ENCODE measurements at places on chromosomes 13 and 19.

DNA sequence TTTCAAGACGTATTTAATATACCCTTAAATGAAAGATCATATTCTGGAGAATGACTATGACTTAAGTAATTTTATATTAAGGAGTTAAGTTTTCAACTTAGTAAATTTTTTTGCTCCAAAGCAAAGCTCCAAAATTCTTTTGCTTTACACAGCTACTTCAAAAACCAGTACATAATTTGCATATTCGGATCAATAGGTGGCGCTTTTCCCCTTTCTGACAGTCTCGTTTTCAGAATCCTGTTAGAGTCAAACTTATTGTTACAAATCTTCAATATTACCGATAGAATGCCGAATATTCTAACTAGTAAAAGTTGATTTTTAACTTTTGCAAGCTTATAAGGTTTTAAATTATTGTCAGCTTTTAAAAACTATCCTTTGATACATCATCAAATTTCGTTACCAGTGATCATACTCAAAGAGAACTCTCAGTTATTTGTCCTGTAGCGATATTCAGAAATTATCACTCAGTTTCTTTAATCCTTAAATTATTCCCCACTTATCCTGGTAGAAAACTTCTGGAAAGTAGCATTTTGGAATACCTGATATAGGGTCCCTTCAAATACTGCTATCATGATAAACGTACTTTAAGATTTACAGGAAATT lies 852.7 kb upstream of the KLHL1 start:
- peak; percentile 13 for DNase-seq

GRCh38 chr19:15330801-15331418 lies 1.4 kb downstream of the BRD4 start:
- peak; percentile 78 for DNase-seq

- DNase-seq = no peak
Observed at GRCh38 chr13:56736966-56737365, 403.8 kb upstream of the PRR20A start.

- DNase-seq = peak; percentile 52
Observed at GRCh38 chr19:4052114-4052992, 14.3 kb downstream of the ZBTB7A start.

DNA sequence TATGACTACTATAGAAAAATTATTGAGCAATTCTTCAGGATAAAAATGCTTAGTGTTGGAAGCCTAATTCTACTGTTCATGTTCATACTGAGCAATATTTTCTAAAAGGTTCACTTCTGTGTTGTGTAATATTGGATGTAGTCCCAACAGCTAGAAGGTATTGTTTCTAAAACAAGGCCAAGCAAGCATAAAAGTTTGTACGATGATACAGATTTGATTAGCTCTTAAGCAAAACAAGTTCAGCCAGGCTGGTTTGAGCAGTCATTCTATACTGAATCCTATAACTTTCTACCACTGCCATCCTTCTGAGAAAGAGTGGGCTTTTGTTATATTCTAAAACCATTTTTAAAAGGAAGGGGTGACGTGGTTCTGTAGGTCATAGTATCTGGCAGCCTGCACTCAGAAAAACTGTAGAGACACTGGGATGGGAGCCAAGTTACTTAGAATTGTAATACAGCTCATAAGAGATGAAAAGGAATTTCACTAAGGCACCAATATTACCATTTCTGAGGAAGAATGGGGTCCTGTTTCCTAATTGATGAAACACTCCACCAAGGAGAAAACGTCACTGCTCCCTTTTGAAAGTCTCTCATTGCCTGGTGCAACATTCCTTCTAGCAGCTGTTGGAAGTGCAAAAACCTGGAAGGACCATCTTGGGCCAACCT lies 275.0 kb upstream of the DACH1 start:
- DNase-seq = peak; percentile 3

DNA sequence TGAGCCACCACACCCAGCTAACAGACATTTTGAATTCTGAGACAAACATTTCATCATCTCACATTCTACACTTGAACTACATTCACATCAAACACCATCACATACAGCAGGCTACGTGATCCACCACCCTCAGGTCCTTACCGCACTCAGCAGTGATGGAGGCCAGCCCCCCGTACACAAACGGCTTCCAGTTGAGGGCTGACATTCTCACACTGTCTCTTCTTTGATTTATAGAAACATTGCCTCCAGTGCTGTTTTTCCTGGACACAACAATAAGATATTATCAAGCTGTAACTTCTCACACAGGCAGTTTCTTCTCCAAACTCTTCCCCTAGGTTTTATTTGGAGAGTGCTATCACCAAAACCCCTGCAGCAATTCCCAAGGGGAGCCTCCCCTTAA lies 7.0 kb downstream of the SLC25A30 start:
- peak; percentile 32 for DNase-seq

DNA sequence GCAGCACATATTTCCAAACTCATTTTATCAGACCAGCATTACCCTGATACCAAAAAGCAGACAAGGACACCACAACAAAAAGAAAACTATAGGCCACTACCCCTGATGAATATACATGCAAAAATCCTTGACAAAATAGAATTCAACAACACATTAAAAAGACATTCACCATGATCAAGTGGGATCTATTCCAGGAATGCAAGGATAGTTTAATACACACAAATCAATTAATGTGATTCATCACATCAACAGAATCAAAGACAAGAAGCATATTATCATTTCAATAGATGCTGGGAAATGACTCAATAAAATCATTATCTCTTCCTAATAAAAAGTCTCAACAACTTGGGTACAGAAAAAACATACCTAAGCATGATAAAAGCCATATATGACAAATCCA lies 11.2 kb downstream of the ZNF347 start:
- peak; percentile 6 for DNase-seq

- DNase-seq = peak; percentile 91
Observed at GRCh38 chr13:31807090-31807541, 67.8 kb downstream of the RXFP2 start.

GRCh38 chr19:46787331-46788261 lies 798 bp downstream of the SLC1A5 start:
- peak; percentile 79 for DNase-seq

DNA sequence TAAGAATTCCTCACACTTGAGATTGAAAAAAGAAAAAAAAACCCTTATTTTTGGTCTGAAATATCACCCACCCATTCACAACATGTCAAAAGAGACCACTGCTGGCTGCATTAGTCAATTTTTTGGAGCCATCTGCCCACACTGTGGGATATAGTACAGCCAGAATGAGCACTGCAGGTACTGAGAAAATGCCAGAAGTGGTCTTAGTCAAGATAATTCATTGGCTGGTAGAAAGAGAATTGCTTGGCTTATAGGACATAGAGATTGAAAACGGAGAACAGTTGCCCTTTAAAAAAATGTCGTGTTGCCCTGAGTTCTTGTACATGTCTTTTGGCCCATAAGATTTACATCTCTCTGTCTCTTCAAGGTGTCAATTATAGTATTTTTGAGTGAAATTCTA lies 1899.5 kb downstream of the OLFM4 start:
- DNase-seq = no peak

GRCh38 chr19:48616041-48616436 lies 1.2 kb upstream of the FAM83E start:
- no peak for DNase-seq

All from amniotic epithelial cell (primary cell).